ENCODE measurements at places on chromosomes 2 and 18. TPM values are rescaled to one million over a fixed set of nuclear protein-coding genes. Genes with fewer than 3 reads are reported as not detected.

The MAL gene
- total RNA-seq = not detected

The RPRM gene
- not detected for total RNA-seq

The ATOH8 gene
- total RNA-seq = not detected

The ZC3H6 gene
- total RNA-seq = 7.0 TPM

The KATNAL2 gene
- total RNA-seq = 2.6 TPM

The ACTR3 gene
- 638 TPM for total RNA-seq

- H3K27ac ChIP-seq = no peak overlapping the region
- H3K4me3 ChIP-seq = no peak overlapping the region
- H3K27me3 ChIP-seq = peaks cover 2% of the 10 kb centered on the region
- H3K4me1 ChIP-seq = peaks cover 28% of the 10 kb centered on the region
- no peak for DNase-seq
Observed at GRCh38 chr2:135050132-135050531, 2.0 kb upstream of the RAB3GAP1 start.

DNA sequence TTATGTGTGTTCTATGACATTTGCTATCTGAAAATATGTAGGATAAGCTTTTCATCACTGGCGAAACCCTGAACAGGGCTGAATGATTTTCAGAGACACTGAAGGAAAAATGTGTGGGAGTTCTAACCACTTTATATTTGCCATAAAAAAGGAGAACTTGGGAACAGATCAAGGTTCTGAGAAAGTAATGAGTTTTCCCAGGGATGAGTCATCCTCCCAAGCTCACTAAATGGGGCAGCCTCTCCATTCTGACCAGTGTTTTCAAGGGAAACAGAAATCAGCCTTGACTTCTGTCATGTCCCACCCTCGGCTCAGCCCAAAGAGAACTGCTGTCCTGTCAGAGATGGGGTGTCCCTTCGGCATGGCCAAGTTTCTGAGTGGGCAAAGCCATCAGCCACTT is 2109.8 kb upstream of the CELF4 start:
- H3K4me3 ChIP-seq = no peak overlapping the region
- H3K27me3 ChIP-seq = no peaks in the 10 kb centered on the region
- no peak for DNase-seq

DNA sequence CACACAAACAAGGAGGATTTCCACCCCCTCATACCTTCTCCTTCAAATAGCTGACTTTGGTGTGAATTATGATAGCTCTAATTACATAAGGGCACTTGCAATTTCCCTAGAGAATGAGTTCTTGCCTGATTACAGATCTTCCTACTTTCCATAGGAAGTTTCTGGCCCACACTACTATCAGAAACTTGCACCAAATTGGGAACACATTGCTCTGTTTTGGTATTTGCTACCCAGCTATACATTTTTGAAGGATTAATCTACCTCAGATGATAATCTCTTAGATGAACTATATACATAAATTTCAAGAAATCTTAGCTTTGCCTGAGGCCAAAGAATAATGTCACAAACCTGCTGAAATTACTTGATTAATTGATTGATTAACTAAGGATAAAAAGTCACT is 4.9 kb downstream of the DCC start:
- no peak overlapping the region for H3K4me3 ChIP-seq
- H3K36me3 ChIP-seq = no peaks in the 10 kb centered on the region
- no peak overlapping the region for H3K27ac ChIP-seq
- H3K4me1 ChIP-seq = no peaks in the 10 kb centered on the region
- H3K27me3 ChIP-seq = peaks cover 17% of the 10 kb centered on the region
- DNase-seq = no peak

DNA sequence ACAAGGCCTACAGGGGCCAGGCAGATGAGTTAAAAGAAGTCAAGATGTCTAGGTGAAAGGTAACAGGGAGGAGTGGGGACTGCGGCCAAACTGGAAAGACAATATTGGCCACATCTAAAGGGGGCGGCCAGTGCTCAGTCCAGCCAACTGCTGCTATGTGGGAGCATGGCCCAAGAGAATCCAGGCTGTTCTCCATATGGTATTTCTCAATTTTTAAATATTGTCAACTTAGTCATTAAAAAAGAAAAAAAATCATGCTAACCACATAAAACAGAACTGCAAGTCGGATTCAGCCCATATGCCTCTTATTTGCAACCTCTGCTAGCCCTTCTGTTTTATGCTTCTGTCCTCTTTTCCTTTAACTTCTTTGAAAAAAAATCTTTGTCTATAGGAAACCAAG is 14.8 kb downstream of the TRABD2A start:
- peaks cover 6% of the 10 kb centered on the region for H3K4me1 ChIP-seq
- no peak for DNase-seq
- H3K36me3 ChIP-seq = peaks cover 3% of the 10 kb centered on the region

DNA sequence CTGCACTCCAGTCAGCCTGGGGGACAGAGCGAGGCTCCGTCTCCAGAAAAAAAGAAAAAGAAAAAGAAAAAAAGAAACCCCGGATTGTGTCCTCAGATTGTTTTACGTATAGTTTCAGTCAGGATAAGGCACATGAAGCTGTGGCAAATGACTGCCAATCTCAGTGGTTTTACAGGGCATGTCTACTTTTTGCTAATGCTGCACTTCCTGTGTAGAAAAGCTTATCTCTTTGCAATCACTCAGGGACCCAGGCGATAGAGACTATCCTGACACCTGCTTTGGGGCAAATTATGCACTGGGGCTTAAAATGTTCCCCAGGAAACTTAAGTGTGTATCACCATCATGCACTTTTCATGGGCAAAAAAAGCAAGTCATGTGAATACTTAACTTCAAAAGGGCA is 103.7 kb upstream of the MEIS1 start:
- no peak overlapping the region for H3K4me3 ChIP-seq
- H3K27me3 ChIP-seq = no peaks in the 10 kb centered on the region
- H3K27ac ChIP-seq = no peak overlapping the region
- no peak for DNase-seq
- no peaks in the 10 kb centered on the region for H3K36me3 ChIP-seq

DNA sequence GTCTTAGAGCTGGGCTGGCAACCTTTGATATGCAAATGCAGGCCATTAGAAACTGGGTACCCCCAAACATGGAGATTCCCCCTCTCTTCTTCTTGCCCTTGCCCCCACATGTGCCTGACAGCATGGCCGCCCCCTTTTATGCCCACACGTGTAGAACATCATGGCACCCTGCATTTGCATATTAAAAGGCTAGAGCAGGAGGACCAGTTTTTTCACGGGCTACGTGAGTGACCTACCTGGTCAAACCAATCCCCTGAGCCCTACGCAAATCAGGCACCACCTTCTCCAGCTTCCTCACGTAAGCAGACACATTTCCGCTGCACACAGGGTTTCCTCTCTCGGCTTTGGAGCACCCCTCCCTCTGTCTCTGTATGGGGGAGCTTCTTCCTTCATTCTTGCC is 110.9 kb upstream of the COPS8 start:
- H3K4me1 ChIP-seq = no peaks in the 10 kb centered on the region
- no peaks in the 10 kb centered on the region for H3K36me3 ChIP-seq
- no peak for DNase-seq
- H3K27me3 ChIP-seq = peaks cover 15% of the 10 kb centered on the region
- no peak overlapping the region for H3K27ac ChIP-seq
- H3K4me3 ChIP-seq = no peak overlapping the region

- H3K27ac ChIP-seq = peak overlapping the region; percentile 99
- no peaks in the 10 kb centered on the region for H3K27me3 ChIP-seq
Observed at GRCh38 chr2:177261116-177262060, 3.1 kb downstream of the NFE2L2 start.

GRCh38 chr2:136131484-136131960 is 13.6 kb upstream of the CXCR4 start:
- peak overlapping the region; percentile 76 for H3K4me3 ChIP-seq
- no peaks in the 10 kb centered on the region for H3K36me3 ChIP-seq
- no peaks in the 10 kb centered on the region for H3K27me3 ChIP-seq
- DNase-seq = no peak
- H3K4me1 ChIP-seq = peaks cover 99% of the 10 kb centered on the region

DNA sequence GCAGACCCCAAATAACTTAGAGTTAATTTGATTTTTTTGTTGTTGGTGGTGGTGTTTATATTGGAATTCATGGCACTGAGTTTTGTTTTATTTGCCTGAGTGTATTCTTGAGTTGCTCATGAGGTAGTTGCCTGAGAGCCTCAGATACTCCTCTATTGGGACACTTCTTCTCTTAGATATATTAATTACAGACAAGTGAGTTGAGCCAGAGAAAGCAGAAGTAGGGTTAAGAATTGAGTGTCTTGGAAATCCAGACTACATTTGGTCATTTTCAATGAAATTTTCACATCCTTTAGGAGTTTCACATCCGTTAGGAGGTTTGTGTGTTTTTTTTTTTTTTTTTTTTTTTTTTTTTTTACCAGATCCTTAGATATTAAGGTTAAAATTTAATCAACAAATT is 29.0 kb downstream of the FMNL2 start:
- DNase-seq = no peak
- no peak overlapping the region for H3K4me3 ChIP-seq
- no peaks in the 10 kb centered on the region for H3K4me1 ChIP-seq
- no peaks in the 10 kb centered on the region for H3K36me3 ChIP-seq
- H3K27me3 ChIP-seq = no peaks in the 10 kb centered on the region

All from activated B cell treated with CpG ODN at 0.5 μM for 24 hours (primary cell).